Transverse colon (tissue), 4 donors: ENCODE measurements at places on chromosomes 1 and 21.

DNA sequence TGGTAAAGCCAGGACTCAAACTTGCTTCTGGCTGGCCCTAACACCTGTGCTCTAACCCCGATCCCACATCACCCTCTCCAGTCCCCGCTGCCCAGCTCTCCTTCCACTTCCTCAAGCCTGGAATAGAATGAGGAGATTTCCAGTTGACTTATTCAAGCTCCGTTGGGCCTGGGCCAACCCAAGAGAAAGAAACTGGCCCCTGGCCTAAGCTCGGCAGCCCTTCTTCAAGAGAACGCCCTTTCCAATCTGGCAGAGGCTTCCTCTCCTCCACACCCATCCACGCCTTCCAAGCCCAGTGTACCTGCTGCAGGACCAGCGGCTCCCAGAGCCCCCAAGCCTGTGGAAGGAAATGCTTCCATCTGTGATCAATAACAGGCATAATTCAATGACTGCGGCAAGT, 51.9 kb downstream of the LRRN2 start:
- peaks cover 6% of the 10 kb centered on the region for H3K4me1 ChIP-seq
- H3K27ac ChIP-seq = no peak overlapping the region
- H3K27me3 ChIP-seq = no peaks in the 10 kb centered on the region
- DNase-seq = no peak

DNA sequence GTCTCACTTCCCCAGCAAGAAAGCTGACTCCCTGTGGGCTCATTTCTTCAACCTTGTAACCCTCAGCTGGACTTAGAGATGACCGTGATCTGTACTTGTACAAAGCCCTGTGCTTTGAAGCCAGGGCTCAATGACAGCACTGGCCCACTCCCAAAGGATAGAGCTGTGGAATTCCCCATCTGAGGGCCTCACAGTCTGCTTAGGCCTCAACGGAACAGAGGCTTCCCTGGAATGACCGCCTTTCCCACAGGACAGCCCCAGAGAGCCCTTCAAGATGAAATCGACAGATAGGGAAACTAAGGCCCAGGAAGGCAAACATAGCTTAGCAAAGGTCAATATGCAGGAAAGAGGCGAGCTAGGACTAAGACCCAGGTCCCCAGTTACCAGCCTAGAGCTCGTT, 11.5 kb downstream of the SLC9A1 start:
- H3K27ac ChIP-seq = peak overlapping the region; percentile 82
- H3K36me3 ChIP-seq = no peaks in the 10 kb centered on the region
- H3K27me3 ChIP-seq = no peaks in the 10 kb centered on the region
- H3K4me3 ChIP-seq = no peak overlapping the region

DNA sequence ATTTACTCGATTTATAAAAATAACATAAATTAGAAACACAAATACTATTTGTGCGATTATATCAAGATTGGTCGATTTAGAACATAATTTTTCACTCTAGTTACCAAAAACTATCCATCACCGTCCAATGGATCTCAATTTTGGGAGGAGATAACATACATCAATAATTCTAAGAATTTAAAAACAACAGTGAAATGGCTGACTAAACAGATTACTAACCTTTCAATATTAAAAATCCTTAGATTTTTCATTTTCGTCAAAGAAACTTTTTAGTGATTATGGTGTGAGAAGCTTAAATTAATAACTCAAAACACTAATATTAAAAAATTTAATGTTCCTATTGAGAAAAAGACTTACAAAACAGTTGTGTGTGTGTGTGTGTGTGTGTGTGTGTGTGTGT, 75.1 kb upstream of the RBM34 start:
- no peaks in the 10 kb centered on the region for H3K4me1 ChIP-seq
- H3K27me3 ChIP-seq = no peaks in the 10 kb centered on the region
- no peak for DNase-seq
- no peaks in the 10 kb centered on the region for H3K36me3 ChIP-seq
- no peak overlapping the region for H3K4me3 ChIP-seq

GRCh38 chr1:89698020-89698560, 65.2 kb downstream of the LRRC8C start:
- H3K4me1 ChIP-seq = peaks cover 27% of the 10 kb centered on the region
- H3K27me3 ChIP-seq = no peaks in the 10 kb centered on the region
- no peak for DNase-seq
- H3K27ac ChIP-seq = no peak overlapping the region

GRCh38 chr1:185672719-185673360, 61.4 kb upstream of the HMCN1 start:
- H3K4me1 ChIP-seq = peaks cover 23% of the 10 kb centered on the region
- H3K27ac ChIP-seq = no peak overlapping the region
- H3K36me3 ChIP-seq = no peaks in the 10 kb centered on the region
- DNase-seq = no peak
- no peak overlapping the region for H3K4me3 ChIP-seq

DNA sequence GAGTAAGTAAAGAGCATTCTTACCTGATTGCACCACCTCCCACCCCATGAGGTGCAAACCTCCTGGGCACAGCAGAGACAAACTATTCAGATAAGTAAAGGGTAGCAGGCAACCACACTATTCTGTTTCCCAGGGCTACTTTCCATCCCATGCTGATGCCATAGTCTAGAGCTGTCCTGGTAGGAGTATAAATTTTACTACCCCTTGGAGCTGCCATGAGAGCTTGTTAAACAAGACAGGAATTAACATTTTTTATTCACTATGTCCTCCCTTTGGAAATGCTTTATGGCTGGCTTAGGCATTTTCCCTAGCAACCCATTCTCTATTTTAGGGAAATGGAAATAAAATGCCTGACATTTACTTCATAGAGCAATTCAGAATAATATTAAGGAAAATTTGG, 324.6 kb upstream of the USP25 start:
- no peak for DNase-seq
- H3K27ac ChIP-seq = no peak overlapping the region

DNA sequence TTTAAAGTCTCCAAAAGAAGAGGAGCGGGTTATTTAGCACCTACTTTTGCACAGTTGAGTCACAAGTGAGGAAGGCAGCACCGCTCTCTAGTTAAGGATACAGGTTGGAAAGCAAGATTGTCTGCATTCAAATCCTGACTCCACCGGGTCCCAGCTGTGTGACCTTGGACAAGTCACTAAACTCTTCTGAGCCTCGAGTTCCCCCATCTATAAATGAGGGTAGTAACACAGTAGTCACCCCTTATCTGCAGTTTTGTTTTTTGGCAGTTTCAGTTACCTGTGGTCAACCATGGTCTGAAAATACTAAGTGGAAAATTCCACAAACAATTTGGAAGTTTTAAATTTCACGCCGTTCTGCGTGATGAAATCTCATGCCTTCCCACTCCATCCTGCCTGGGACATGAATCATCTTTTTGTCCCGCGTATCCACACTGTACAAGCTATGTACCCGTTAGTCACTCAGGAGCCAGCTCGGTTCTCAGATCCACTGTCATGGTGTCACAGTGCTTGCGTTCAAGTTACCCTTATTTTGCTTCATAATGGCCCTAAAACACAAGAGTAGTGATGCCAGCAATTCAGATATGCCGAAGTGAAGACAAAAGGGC, 49.4 kb downstream of the CAPZB start:
- no peak for DNase-seq
- peak overlapping the region; percentile 82 for H3K27ac ChIP-seq
- no peak overlapping the region for H3K4me3 ChIP-seq
- no peaks in the 10 kb centered on the region for H3K27me3 ChIP-seq
- H3K4me1 ChIP-seq = peaks cover 91% of the 10 kb centered on the region

- H3K27ac ChIP-seq = no peak overlapping the region
- H3K36me3 ChIP-seq = peaks cover 57% of the 10 kb centered on the region
- no peaks in the 10 kb centered on the region for H3K4me1 ChIP-seq
- no peak for DNase-seq
- no peak overlapping the region for H3K4me3 ChIP-seq
Observed at GRCh38 chr1:92842082-92843045, 10.5 kb downstream of the RPL5 start.

- no peak for DNase-seq
- no peaks in the 10 kb centered on the region for H3K4me1 ChIP-seq
- H3K27ac ChIP-seq = no peak overlapping the region
- no peaks in the 10 kb centered on the region for H3K36me3 ChIP-seq
- H3K4me3 ChIP-seq = no peak overlapping the region
Observed at GRCh38 chr1:83967336-83967735, 31.6 kb downstream of the TTLL7 start.

DNA sequence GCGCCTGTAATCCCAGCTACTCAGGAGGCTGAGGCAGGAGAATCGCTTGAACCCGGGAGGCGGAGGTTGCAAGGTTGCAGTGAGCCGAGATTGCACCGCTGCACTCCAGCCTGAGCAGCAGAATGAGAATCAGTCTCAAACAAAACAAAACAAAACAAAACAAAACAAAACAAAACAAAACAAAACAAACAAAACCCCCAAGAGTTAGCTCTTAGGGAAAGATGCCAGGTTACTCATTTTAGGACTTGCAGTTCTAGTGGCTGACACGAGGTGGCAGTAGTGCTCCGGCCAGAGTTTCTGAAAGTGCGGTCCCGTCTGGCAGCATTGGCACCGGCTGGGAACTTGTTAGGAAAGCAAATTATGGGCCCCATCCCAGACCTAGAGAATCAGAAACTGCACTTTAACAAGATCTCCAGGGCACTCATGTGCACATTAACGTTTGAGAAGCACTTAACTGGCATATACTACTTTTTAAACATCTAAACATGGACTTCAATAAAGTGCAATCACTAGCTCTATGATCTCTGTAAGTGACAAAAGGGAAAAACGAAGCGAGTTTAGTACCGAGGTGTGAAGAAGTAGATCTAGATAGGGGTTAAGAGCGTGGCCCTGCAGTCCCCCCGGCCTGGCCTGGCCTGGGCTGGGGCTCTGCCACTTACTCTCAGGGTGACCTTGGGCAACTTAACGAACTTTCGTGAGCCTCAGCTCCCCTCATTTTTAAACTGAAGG, 41.9 kb upstream of the TNFRSF1B start:
- no peaks in the 10 kb centered on the region for H3K36me3 ChIP-seq
- DNase-seq = peak; percentile 78
- no peaks in the 10 kb centered on the region for H3K27me3 ChIP-seq
- H3K4me1 ChIP-seq = peaks cover 4% of the 10 kb centered on the region

DNA sequence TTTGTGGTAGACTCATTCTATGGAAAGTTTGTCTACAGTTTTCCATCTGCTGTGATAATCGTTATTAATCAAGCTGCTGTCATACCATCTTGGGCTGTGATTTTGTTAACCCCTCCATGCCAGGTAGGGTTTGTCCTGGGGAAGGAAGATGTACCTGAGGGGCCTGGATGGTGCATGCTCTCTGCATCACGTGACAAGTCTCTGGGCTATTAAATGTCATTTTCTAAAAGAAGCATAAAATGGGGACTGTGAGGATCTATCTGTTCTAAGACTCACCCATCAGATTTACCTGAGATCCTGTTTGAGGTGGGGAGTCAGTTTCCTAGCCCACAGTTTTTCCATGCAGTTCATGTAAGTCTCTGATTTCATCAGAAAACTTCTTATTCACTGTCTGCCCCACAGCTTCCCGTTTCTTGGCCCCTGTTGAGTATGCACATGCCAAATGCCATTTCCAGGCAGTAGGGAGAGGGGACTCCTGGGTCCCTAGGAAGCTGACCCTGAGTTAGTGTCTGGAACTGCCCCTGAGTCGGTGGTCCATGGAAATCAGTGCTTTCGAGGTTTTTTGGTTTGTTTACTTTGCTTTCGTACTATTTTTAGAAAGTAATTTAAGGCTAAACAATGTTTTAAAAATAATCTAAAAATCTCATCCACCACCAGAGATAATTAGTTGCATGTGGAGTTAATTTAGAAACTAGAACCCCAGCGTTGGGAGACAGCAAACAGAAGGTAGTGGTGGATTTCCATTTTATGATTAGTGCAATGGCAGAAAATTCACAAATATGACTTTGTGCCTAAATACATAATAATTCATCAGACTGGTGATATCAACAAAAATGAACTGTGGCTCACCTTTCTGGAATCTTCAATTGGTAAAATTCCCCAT, 46.7 kb downstream of the ZBTB18 start:
- DNase-seq = no peak
- H3K4me1 ChIP-seq = no peaks in the 10 kb centered on the region
- H3K36me3 ChIP-seq = no peaks in the 10 kb centered on the region

- no peak overlapping the region for H3K27ac ChIP-seq
- H3K36me3 ChIP-seq = no peaks in the 10 kb centered on the region
- no peaks in the 10 kb centered on the region for H3K4me1 ChIP-seq
- no peak overlapping the region for H3K4me3 ChIP-seq
Observed at GRCh38 chr1:185608177-185608576, 126.0 kb upstream of the HMCN1 start.

DNA sequence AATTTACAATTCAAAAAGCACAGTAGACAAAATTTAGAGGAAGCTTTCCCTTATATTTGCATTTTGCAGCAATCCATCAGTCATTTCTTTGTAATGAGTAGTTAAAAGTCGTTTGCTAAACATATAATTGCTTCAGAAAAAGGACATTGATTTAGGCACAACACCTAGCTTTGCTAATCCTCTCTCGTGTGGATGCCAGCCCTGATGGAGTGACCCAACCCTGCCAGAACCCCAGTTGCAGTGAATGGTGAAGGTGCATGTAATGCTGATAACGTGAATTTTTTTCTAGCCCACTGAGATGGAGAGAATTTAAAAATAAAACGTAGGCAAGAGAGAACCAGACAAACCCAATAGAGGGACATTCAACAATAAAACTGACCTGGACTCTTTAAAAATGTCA, 263.4 kb downstream of the GRIK1 start:
- H3K27ac ChIP-seq = no peak overlapping the region
- no peak for DNase-seq
- no peak overlapping the region for H3K4me3 ChIP-seq
- no peaks in the 10 kb centered on the region for H3K4me1 ChIP-seq

GRCh38 chr1:172180501-172181285, 239.8 kb upstream of the C1orf105 start:
- H3K27me3 ChIP-seq = no peaks in the 10 kb centered on the region
- H3K27ac ChIP-seq = peak overlapping the region; percentile 77
- no peaks in the 10 kb centered on the region for H3K36me3 ChIP-seq
- H3K4me1 ChIP-seq = peaks cover 14% of the 10 kb centered on the region
- DNase-seq = peak; percentile 50

DNA sequence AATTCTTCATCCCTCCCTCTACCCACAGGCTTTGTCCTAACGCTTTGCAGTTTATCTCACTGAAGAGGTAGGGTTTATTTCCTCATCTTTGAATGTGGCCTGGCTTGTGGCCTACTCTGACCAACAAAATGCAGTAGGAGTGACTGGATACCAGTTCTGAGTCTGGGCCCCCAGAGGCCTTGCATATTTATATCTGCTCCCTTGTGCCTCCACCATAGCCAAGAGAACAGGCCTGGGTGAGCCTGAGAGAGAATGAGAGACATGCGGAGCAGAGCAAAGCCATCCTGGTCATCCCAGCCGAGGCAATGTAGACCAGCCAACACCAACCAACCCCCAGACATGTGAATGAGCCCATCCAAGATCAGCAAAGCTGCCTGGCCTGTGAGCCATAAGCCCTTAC, 30.3 kb downstream of the SMIM12 start:
- DNase-seq = no peak
- no peak overlapping the region for H3K27ac ChIP-seq
- H3K36me3 ChIP-seq = no peaks in the 10 kb centered on the region
- H3K27me3 ChIP-seq = no peaks in the 10 kb centered on the region
- H3K4me3 ChIP-seq = no peak overlapping the region
- H3K4me1 ChIP-seq = no peaks in the 10 kb centered on the region

GRCh38 chr1:246471688-246472087, 35.4 kb downstream of the SMYD3 start:
- no peak overlapping the region for H3K4me3 ChIP-seq
- H3K27me3 ChIP-seq = no peaks in the 10 kb centered on the region
- H3K27ac ChIP-seq = no peak overlapping the region
- no peaks in the 10 kb centered on the region for H3K4me1 ChIP-seq

GRCh38 chr1:243393096-243393495, 137.3 kb downstream of the SDCCAG8 start:
- H3K27ac ChIP-seq = no peak overlapping the region
- no peaks in the 10 kb centered on the region for H3K36me3 ChIP-seq
- no peaks in the 10 kb centered on the region for H3K4me1 ChIP-seq
- no peak overlapping the region for H3K4me3 ChIP-seq
- no peaks in the 10 kb centered on the region for H3K27me3 ChIP-seq
- DNase-seq = no peak
